ENCODE measurements at places on chromosomes 6 and 20.

- H3K4me1 ChIP-seq: peaks cover 71% of the 10 kb centered on the region
- no peak for DNase-seq
- no peaks in the 10 kb centered on the region for H3K27me3 ChIP-seq
- peak overlapping the region; percentile 86 for H3K27ac ChIP-seq
These were observed 7.5 kb downstream of the NFATC2 start for GRCh38 chr20:51535075-51535386.

DNA sequence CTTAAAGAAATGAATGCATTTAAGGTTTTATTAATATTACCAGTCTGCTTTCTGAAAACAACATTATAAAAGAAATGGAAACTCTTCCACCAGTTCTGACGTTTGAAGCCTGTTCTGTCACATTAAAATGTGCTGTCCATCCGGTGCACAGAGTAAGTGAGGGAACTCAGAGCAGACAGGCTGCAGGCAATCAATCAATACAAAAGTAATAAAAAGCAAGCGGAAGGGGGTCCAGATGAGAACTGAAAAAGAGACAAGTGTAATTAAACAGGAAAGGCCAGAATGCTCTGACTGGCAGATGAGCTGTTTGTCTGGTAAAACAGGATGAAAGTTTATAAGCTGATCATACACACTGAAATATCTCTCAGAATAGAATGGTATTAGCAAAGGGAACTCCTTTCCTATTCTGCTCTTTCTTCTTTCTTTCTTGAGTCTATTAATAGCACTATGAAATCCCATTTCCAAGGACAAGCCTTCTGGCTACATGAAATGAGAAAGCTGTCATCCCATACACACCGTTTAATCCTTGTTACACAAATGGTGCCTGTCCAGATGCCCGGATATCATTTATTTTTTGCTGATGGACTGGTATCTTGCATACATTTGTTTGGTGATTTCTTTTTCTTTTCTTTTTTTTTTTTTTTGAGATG, 94.3 kb downstream of the RAMACL start:
- no peak for DNase-seq
- H3K27me3 ChIP-seq: no peaks in the 10 kb centered on the region

GRCh38 chr6:124963831-124964763, 1.9 kb downstream of the RNF217 start:
- no peaks in the 10 kb centered on the region for H3K4me1 ChIP-seq
- peaks cover 14% of the 10 kb centered on the region for H3K27me3 ChIP-seq
- no peak for DNase-seq
- peaks cover 2% of the 10 kb centered on the region for H3K36me3 ChIP-seq
- H3K4me3 ChIP-seq: no peak overlapping the region

DNA sequence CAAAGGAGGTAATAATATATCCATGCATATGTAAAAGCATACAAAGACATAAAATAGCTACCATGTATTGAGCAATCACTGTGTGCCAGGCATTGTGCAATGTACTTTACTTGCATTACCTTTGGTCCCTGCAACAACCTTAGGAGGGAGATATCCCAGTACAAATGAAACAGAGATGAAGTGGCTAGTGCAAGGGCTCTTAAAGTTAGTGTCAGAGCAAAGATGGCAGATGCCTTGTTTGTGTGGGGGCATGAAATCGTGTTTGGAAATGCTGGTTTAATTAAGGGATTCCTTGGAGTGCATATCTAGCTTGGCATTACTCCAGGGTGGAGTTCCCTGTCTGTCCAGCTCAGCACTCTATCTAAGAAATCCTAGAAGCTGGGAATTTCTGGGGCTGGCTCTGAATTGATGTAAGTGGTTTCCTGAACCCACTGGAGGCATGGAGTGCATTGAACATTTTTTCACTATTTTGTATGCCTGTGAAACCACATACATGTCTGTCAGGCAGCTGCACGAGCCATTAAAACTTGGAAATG, 9.8 kb downstream of the PAQR8 start:
- H3K27ac ChIP-seq: no peak overlapping the region

DNA sequence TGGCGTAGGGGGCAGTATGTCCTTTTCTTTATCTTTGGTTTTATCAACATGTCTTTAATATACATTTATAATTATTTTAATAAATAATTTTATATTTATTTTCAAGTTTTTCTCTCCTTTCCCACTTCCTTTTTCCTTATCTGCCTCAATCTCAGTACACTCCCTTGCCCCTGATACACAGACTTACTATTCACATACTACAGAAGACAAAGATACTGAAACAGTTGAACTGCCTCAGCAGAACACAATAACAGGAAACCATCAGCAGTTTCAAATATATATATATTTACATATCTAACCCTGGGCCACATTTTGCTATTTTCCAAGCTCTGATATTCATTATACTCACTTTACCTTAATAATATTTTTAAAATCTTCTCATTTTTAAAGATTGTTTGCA, 19.8 kb downstream of the IBTK start:
- no peak for DNase-seq
- peaks cover 14% of the 10 kb centered on the region for H3K36me3 ChIP-seq
- no peak overlapping the region for H3K4me3 ChIP-seq
- no peak overlapping the region for H3K27ac ChIP-seq
- H3K4me1 ChIP-seq: peaks cover 3% of the 10 kb centered on the region

GRCh38 chr6:113893866-113894265, 36.7 kb downstream of the MARCKS start:
- no peak overlapping the region for H3K27ac ChIP-seq
- H3K27me3 ChIP-seq: peaks cover 2% of the 10 kb centered on the region
- no peaks in the 10 kb centered on the region for H3K4me1 ChIP-seq
- no peak overlapping the region for H3K4me3 ChIP-seq

DNA sequence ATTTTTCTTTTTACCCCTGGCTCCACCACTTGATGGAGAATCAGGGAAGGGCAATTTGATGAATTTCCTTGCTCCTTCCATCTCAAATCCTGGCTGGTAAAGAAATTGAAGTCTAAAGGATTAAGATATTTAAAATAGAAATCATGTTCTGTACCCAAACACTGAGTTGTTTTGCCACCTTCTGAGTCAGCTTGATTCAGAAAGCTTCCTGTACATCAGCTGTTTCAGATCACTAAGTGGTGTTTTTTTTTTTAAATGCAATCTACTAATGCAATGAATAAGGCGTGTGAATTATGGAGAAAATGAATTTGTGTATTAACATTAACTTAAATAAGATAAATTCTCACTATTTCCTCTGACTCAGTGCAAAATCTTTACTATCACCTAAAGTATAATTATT, 11.5 kb upstream of the POPDC3 start:
- DNase-seq: no peak
- H3K36me3 ChIP-seq: no peaks in the 10 kb centered on the region
- no peaks in the 10 kb centered on the region for H3K4me1 ChIP-seq
- no peak overlapping the region for H3K4me3 ChIP-seq
- H3K27me3 ChIP-seq: peaks cover 16% of the 10 kb centered on the region

DNA sequence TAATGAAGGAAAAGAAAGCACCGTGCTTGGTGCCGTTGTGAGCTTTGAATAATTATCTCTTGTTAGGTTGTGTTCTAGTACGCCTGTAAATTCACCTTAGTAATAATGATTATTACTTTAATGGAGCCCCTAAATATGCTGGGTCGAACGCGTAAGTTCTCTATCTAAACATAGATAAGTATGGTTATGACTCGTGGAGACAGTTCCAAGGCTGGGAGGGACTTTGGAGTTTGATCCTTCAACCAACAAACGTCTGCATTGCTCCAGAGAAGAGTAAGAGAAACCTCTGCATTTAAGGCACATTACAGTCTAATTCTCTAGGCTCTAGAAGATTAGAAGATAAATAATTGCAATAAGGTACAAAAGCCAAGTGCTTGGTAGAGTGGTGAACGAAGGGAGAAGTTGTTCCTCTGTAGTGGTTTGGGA, 514 bp downstream of the ACOT13 start:
- peak overlapping the region; percentile 98 for H3K27ac ChIP-seq
- H3K4me3 ChIP-seq: peak overlapping the region; percentile 99
- peaks cover 22% of the 10 kb centered on the region for H3K36me3 ChIP-seq
- DNase-seq: no peak

DNA sequence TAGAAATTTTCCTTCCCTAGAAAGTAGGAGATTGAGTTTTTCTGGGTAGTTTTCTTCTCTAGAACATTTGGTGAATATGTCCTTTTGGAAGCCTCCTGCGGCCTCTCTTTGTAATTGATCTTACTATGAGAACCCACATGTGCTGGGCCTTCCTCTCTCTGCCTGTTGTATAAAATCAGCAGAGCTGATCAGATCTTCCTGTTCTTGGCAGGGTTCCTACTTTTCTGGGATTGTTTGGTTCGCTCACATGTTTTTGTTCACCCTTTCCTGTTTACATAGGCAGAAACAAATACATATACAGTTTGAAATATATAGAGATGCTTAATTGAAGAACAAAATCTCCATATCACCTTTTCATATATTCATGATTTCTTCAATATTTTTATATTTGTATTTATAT, 57.8 kb downstream of the IL22RA2 start:
- no peak overlapping the region for H3K27ac ChIP-seq
- peaks cover 2% of the 10 kb centered on the region for H3K36me3 ChIP-seq
- no peak overlapping the region for H3K4me3 ChIP-seq
- peaks cover 6% of the 10 kb centered on the region for H3K4me1 ChIP-seq

GRCh38 chr20:53736122-53736756, 142.6 kb upstream of the ZNF217 start:
- no peaks in the 10 kb centered on the region for H3K36me3 ChIP-seq
- H3K4me1 ChIP-seq: peaks cover 44% of the 10 kb centered on the region
- H3K4me3 ChIP-seq: no peak overlapping the region
- no peak for DNase-seq
- H3K27ac ChIP-seq: peak overlapping the region; percentile 98
- no peaks in the 10 kb centered on the region for H3K27me3 ChIP-seq

DNA sequence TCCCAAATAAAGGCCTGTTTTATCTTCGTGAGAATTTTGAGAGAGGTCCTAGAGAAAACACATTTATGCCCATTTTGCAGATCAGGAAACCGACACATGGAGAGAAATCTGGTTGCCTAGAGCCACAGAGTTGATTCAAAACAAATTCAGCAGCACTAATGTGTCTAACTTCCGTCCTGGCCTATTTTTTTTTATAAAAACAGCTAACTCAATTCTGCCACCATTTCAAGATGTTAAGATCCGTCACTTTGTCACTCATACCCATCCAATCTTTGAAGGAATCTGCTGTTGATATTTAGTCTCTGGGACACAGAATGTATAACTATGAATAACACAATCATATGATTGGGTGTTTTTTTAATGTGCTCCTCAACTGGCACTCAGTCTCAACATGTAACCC, 611.1 kb upstream of the ARID1B start:
- H3K27me3 ChIP-seq: no peaks in the 10 kb centered on the region
- no peak for DNase-seq
- no peaks in the 10 kb centered on the region for H3K36me3 ChIP-seq
- no peak overlapping the region for H3K27ac ChIP-seq

GRCh38 chr20:50874758-50875665, 56.2 kb downstream of the ADNP start:
- no peak for DNase-seq
- H3K4me3 ChIP-seq: no peak overlapping the region
- no peaks in the 10 kb centered on the region for H3K27me3 ChIP-seq
- peaks cover 19% of the 10 kb centered on the region for H3K36me3 ChIP-seq
- H3K27ac ChIP-seq: no peak overlapping the region

GRCh38 chr6:107059606-107060005, 31.6 kb downstream of the MTRES1 start:
- no peak for DNase-seq
- no peaks in the 10 kb centered on the region for H3K36me3 ChIP-seq
- no peak overlapping the region for H3K4me3 ChIP-seq
- no peaks in the 10 kb centered on the region for H3K27me3 ChIP-seq

GRCh38 chr6:391559-392440, at the start of gene IRF4:
TSS of gene IRF4 (plus strand) at chr6:391752. CDS start at chr6:393153, 1,401 bp downstream.
- DNase-seq: peak; percentile 73
- H3K4me1 ChIP-seq: peaks cover 29% of the 10 kb centered on the region
- H3K4me3 ChIP-seq: peak within 1 kb of the TSS; percentile 95
- H3K27me3 ChIP-seq: no peaks in the 10 kb centered on the region
- H3K36me3 ChIP-seq: peaks cover 18% of the 10 kb centered on the region

DNA sequence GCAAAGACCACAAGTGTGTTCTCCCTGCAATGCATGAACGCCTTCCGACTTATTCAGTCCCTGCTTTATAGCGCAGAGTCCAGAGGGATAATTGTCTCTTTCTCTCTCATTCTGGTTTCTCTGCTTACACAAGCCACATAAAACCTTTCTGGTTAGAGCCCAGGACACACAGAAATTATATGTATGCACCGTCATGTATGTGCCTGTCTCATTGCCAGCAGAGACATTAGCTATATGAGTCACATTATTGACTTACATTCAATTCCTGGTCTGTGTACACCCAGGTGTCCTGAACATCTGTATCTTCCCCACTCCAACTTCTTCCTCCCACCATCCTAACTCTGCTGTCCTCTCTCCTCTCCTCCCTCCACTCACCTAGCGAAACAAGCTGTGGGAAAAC, 44.0 kb downstream of the LRFN2 start:
- no peak for DNase-seq
- H3K27me3 ChIP-seq: peaks cover 6% of the 10 kb centered on the region
- H3K4me1 ChIP-seq: no peaks in the 10 kb centered on the region

- H3K27ac ChIP-seq: no peak overlapping the region
- DNase-seq: no peak
- peaks cover 8% of the 10 kb centered on the region for H3K27me3 ChIP-seq
- no peaks in the 10 kb centered on the region for H3K4me1 ChIP-seq
- H3K36me3 ChIP-seq: peaks cover 4% of the 10 kb centered on the region
- H3K4me3 ChIP-seq: no peak overlapping the region
These were observed 32.5 kb downstream of the SLC22A2 start for GRCh38 chr6:160226118-160226591.

GRCh38 chr6:15980801-15981200, 148.1 kb upstream of the MYLIP start:
- H3K4me1 ChIP-seq: no peaks in the 10 kb centered on the region
- peaks cover 4% of the 10 kb centered on the region for H3K27me3 ChIP-seq
- no peaks in the 10 kb centered on the region for H3K36me3 ChIP-seq
- H3K4me3 ChIP-seq: no peak overlapping the region

DNA sequence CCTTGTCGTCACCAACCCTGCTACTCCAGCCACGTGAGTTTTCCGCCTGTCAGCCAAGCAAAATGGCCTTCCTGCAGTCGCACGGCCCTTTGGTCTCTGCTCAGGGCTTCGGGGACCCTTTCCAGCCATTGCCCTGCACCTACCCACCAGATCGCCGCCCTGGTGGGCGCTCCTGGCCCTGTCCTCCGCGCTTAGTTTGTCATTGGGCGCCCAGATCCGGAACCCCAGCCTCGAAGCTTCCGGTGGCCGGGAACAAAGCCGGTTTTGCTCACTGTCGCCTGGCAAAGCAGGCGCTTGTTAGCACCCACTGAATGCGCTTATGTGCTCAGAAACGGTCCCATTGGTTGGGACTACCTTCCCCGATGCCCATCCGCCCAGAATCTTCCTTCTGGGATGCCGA, 536 bp downstream of the ZFP57 start:
- no peak overlapping the region for H3K27ac ChIP-seq
- H3K27me3 ChIP-seq: peaks cover 4% of the 10 kb centered on the region
- no peak for DNase-seq
- no peak overlapping the region for H3K4me3 ChIP-seq
- H3K36me3 ChIP-seq: no peaks in the 10 kb centered on the region
- no peaks in the 10 kb centered on the region for H3K4me1 ChIP-seq

GRCh38 chr6:45724511-45724910, 291.1 kb downstream of the CLIC5 start:
- no peak overlapping the region for H3K4me3 ChIP-seq
- no peaks in the 10 kb centered on the region for H3K4me1 ChIP-seq

GRCh38 chr6:55604021-55604420, 25.0 kb upstream of the HMGCLL1 start:
- no peaks in the 10 kb centered on the region for H3K27me3 ChIP-seq
- no peak overlapping the region for H3K4me3 ChIP-seq
- DNase-seq: no peak
- no peaks in the 10 kb centered on the region for H3K4me1 ChIP-seq

All from memory B cell (primary cell).